ENCODE measurements at places on chromosomes 4 and X. TPM values are rescaled to one million over a fixed set of nuclear protein-coding genes. Genes with fewer than 3 reads are reported as not detected.

GRCh38 chr4:17284323-17285175 is 227.3 kb downstream of the QDPR start:
- DNase-seq = no peak
- no peak overlapping the region for H3K4me3 ChIP-seq
- no peaks in the 10 kb centered on the region for H3K4me1 ChIP-seq
- H3K27ac ChIP-seq = no peak overlapping the region

- H3K4me3 ChIP-seq = no peak overlapping the region
- no peak for DNase-seq
- H3K27ac ChIP-seq = no peak overlapping the region
- H3K27me3 ChIP-seq = no peaks in the 10 kb centered on the region
Measured at GRCh38 chr4:160353548-160353947, 1250.7 kb downstream of the RAPGEF2 start.

DNA sequence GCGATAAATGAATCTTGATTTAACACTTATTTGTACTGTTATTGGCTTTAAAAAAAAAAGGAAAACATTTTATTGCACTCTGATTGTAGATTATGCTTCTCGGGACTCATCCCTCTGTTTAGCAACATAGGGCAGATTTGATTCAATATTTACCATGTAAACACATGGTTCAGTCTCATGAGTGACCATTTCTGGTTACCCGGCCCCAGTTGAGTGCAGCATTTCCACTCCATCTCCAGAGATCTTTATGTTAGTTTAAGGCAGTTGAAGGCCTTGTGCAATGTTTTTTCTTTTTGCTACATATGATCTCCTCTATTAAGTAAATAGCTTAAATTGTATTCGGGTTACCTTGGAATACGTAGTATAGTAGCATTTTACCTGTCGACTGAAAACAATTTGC is 143.3 kb upstream of the RPS6KA3 start:
- no peak overlapping the region for H3K27ac ChIP-seq
- no peaks in the 10 kb centered on the region for H3K36me3 ChIP-seq
- no peak overlapping the region for H3K4me3 ChIP-seq
- DNase-seq = no peak
- no peaks in the 10 kb centered on the region for H3K27me3 ChIP-seq

DNA sequence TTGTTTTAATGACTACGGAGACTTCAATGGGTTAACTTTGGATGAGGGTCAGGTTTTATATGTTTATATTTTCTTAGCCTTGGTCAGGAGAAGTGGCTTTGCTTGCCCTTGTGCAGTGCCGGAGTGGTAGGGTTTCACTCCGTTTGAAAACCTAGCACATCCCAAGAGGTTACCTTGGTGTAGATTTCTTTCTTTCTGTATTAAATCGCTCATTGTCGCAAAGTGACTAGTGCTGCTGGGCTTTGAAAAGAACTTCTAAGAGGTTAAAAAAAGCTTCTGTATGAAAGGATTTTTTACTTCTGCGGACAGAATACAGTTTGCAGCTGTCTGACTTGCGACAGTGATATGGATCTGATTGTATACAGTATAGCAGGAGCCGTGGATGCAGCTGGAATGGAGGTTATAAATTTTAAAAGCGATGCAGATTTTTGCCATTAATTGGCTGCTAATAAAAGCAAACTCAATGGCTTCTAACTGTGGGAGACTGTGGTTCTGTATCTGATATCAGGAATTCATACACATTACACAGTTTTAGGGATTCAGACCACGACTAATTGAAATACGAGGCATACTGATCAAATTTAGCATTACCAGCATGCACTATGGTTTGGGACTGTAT is 340.9 kb upstream of the PITX2 start:
- no peak overlapping the region for H3K4me3 ChIP-seq
- no peak for DNase-seq
- no peaks in the 10 kb centered on the region for H3K4me1 ChIP-seq
- H3K36me3 ChIP-seq = no peaks in the 10 kb centered on the region
- no peaks in the 10 kb centered on the region for H3K27me3 ChIP-seq

The ATOH1 gene
- not detected for total RNA-seq

Data from CD4-positive, CD25-positive, alpha-beta regulatory T cell (primary cell).